ENCODE measurements at places on chromosomes 3 and 15.

- DNase-seq: no peak
These were observed 155.2 kb upstream of the TLE3 start for GRCh38 chr15:70252951-70253320.

DNA sequence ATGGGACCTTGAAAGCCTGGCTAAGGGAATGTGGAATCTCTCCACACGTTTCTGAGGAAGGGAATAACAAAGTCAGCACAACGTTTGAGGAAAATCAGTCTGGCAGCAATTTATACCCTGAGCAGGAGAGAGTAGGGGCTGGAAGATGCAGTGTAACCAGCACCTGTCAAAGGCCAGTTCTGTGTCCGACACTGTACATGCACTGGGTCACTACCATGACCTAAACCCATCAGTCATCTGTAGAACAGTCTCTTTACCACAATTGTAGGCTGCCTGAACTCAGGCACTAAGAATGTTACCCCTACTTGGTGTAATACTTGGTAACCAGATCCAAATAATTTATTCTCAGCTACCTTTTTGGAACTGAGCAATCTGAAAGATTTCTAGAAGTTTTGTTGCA, 113.4 kb downstream of the FEZF2 start:
- DNase-seq: no peak

GRCh38 chr3:152921351-152921750, 86.4 kb downstream of the P2RY1 start:
- DNase-seq: no peak

- no peak for DNase-seq
These were observed 244.5 kb upstream of the KCNMB2 start for GRCh38 chr3:178291574-178292370.

- DNase-seq: no peak
These were observed 7.1 kb downstream of the ALG3 start for GRCh38 chr3:184241447-184242296.

DNA sequence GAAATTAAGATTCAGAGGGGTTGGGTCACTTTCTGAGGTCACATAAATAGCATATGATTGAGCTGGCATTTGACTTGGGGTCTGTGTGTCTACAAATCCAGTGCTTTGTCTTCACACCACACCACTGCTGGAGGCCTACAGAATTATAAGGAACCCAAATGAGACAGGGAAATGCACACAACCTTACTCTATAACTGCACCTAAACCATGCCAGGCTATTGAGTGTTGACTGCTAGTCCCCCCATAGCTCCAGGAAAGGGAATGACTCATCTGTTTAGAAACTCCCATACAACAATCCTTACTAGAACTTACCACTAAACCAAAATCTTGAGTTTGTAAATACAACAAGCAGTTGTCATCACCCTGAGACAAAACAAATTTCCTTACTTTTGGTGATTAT, 16.9 kb upstream of the TSC22D2 start:
- no peak for DNase-seq

GRCh38 chr3:17836092-17836491, 93.7 kb upstream of the TBC1D5 start:
- no peak for DNase-seq

DNA sequence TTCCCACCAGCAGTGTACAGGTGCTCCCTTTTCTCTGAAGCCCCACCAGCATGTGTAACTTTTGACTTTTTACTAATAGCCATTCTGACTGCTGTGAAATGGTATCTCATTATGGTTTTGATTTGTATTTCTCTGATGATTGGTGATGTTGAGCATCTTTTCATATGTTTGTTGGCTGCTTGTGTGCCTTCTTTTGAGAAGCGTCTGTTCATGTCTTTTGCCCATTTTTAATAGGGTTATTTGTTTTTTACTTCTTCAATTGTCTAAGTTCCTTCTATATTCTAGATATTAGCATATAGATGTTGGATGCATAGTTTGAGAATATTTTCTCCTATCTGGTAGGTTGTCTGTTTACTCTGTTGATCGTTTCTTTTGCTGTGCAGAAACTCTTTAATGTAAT, 14.6 kb downstream of the ACTC1 start:
- DNase-seq: no peak

GRCh38 chr3:128760881-128761280, 34.9 kb downstream of the RAB7A start:
- no peak for DNase-seq

DNA sequence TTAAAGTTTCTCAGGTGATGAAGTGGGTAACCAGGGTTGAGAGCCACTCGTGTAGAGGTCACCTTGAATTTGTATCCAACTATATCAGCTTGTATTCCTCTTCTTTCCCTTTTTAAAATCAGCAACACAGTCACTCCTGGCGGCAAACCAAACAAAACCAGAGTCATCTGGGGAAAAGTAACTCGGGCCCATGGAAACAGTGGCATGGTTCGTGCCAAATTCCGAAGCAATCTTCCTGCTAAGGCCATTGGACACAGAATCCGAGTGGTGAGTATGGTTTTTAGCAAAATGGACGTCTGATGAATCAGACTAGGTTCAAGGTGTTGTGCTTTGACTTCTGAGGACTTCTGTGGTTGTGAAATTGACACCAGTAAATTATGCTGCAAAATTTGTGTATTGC, 3.9 kb downstream of the RPL35A start:
- no peak for DNase-seq

- no peak for DNase-seq
These were observed 62.6 kb downstream of the PLXNA1 start for GRCh38 chr3:127045435-127046045.

GRCh38 chr3:153484842-153485241, 322.8 kb downstream of the RAP2B start:
- DNase-seq: no peak

DNA sequence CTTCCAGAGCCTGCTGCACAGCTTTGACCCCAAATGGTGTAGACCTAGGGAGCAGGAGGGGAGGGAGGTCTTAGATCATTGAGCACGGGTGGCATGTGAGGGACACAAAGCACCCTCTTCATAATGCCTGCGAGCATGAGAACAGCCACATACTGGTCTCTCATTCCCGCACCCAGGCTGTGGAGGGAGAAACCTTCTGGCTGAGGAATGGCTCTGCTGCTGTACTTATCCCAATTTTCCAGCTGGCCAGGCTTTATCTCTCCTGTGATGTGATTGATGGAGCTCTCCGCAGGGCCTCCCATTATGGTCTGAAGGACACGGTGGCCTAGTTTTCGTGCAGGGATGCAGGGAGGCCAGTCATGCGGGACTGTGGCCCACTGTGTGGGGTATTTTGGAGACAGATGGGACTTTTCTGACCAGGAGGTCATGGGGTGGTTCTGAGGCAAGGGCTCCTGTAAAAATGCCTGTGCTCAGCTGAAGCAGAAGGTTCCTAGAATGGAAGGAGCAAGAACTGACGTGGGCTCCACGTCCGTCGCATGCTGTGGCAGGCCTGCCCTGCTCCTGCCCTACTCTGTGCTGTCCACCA, 251.5 kb downstream of the PLCL2 start:
- DNase-seq: no peak

DNA sequence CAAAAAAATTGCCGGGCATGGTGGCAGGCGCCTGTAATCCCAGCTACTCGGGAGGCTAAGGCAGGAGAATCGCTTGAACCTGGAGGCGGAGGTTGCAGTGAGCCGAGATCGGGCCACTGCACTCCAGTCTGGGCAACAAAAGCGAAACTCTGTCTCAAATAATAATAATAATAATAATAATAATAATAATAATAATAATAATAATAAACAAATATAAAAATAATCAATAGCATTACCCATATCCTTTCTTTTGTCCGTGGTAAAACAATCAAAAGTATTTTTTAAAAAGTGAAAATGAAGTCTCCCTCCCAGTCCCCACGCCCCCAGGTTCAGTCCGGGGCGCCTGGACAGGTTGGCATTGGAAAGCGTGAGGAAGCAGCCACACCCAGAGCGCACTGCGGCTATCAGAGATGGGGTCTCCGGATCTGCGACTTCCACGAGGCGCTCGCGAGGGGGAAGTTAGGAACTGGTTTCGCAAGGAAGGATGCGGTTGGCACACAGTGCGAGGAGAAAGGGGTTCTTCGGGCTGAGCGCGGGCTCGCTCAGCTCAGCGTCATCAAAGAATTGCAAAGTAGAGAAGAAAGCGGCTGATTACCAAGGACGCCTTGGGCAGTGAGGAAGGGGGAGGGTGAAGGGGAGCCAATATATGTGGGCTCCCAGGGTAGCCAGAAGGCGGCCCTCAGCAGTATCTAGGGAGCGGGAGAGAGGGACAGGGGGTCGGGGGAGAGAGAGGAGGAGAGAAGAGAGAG, 69.5 kb upstream of the EPHB3 start:
- DNase-seq: no peak

DNA sequence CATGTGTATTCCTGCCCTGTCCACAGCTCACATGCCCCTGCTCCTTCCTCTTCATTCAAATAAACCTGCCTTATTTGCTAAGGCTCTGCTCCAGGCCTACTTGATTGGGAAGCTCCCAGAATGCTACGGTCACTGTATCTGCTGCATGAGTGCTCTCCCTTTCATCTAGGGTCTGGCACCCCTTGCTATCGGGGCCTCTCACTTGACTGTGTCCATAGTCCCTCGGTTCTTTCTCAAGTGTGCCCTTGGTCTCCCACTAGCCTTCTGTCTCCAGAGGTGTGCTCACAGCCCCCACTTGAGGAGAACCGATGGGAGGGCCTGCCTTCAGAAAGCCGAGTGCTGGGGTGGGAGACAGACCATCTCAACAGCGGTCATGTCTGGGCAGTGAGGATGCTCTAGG, 57.4 kb upstream of the NMNAT3 start:
- no peak for DNase-seq

DNA sequence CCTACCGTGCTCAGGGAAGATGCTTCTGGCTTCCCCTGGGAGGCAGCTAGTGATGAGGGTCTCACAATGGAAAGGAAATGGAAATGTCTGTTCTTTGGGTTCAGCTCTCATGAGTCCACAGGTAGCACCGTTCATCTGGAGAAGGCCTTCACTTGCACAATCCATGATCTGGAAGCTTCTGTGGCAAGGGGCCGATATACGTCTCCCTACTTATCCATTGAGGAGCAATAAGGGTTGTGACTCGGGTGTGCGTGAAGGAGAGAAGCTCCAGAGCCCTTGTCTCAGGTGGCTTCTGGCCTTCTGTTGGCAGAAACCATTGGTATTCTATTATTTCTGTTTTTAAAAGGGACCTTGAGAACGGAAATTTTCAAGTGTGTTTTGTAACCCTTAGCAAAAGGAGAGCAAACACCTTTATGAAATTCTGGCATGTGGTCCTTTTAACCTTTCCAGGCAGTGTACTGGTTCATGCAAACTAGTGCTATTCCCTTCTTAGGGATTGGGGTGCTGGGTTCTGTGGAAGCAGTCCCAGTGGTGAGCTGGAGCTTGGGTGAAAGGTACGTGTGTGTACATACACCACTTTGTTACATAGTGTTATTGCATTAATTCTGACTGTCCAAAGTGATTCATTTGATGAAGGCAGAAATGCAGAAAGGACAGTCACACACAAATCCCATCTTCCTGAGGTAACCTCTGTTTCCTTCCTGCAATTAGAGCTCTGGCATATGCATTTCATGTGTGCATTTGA, 32.5 kb downstream of the KLF13 start:
- no peak for DNase-seq

DNA sequence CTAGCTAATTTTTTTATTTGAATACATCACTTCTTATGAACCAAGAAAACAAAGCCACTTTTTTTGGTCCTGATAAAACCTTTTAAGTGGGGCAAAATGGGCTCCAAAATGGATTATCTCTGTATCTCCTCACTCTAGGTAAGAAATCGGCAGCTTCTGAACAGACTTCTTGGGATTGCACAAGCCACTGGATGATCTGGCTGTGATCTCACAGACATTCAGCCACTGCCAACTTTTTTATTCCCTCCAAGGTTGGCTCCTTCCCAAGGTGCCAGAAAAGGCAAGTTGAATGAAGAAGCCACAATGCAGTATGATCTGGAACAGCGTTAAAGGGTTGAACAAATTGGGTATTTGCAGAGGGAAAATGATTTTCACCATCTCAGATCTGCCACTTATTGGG, 73.2 kb downstream of the PRICKLE2 start:
- DNase-seq: no peak

DNA sequence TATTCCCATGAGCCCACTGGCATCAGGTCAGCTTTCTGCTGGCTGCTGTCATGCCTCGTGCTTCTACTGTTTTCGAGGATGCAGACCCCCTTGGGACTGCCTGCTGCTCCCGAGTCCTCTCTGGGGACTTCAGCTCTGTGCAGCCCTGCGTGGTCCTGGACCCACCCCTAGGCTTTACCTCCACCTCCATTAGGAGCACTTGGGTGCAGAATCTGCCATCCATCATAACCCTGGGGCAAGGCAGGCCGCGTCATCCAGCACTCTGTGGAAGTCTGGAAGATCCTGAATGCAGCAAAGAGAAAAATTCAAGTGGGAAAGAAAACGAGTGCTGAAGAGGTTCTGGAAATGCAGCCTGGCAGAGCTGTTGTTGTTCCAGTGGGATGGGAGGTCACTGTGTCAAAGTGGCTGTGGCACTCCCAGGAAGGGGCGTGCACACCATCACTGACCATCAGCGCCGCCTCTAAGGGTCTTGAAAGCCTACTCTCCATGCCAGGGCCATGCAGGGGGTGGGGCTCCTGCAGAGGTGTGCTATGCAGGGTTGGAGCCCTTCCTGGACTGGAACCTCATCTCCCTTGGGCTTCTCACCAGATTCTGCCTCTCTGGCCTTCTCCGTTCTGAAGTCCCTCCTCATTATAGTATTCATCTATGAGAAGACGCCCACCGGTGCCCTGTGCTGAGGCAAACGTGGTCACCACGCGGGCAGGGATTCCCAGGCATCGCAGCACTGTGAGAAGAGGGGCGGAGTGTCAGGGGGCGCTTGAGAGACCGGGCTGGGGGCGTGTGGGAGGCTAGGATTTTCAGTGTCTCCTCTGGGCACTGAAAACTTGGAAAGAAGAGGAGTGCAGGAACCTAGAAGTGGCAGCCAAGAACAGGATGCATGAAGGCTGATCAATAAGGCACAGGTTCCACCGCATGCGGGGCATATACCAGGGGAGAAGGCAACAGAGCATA, 12.5 kb downstream of the EPB42 start:
- no peak for DNase-seq

- DNase-seq: no peak
These were observed 258.9 kb upstream of the CFAP20DC start for GRCh38 chr3:59308684-59309083.

GRCh38 chr3:180332608-180333007, 269.4 kb upstream of the TTC14 start:
- no peak for DNase-seq

GRCh38 chr3:114608293-114608692, 314.5 kb downstream of the TIGIT start:
- DNase-seq: no peak

- no peak for DNase-seq
These were observed 32.9 kb downstream of the GJD2 start for GRCh38 chr15:34721802-34722438.
